Suppressor macrophage treated with lipopolysaccharide for 4 hours (primary cell): ENCODE measurements at places on chromosomes 5 and 9.

- no peak for DNase-seq
Measured at GRCh38 chr9:6575324-6576034, 70.0 kb downstream of the GLDC start.

- no peak for DNase-seq
Measured at GRCh38 chr5:27708534-27708933, 670.1 kb upstream of the CDH9 start.

- no peak for DNase-seq
Measured at GRCh38 chr5:113022661-113023060, 46.1 kb downstream of the DCP2 start.

DNA sequence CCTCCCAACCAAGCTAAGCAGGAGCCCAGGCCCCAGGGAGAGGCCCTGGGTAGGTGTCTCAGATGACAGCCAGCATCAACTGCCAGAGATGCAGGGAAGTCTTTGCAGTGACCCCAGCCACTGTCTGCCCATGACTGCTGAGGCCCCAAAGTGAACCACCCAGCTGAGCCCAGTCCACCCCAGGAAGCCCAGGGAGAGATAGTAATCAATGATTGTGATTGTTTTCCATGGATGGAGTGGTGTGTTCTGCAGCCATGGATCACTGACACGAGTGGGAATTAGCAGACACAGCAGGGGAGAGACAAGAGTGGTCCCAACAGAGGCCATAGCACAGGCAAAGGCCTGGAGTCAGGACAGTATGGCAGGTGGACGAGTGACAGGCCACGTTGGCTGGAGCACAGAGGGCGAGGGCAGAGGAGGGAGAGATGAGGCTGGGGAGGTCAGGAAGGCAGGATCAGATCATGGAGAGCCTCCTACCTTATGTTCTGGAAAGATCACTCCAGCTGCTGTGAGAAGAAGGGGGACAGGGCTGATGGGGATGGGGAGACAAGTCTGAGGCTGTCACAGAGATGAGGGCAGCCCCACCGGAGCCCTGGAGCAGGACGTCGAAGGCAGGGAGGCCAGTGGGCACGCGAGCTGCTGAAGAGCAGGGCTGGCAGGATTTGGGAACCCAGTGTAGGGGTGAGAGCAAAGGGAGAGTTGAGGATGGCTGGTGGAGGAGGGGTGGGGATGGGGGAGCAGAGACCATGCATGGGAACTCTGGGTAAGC, 14.5 kb downstream of the ABO start:
- no peak for DNase-seq
